ENCODE measurements at places on chromosomes 4 and X. TPM values are rescaled to one million over a fixed set of nuclear protein-coding genes. Genes with fewer than 3 reads are reported as not detected.

GRCh38 chr4:88448889-88449288 lies 8.0 kb upstream of the HERC5 start:
- DNase-seq = no peak

- DNase-seq = no peak
These were observed 50.7 kb upstream of the KIT start for GRCh38 chr4:54607067-54607466.

GRCh38 chrX:40165861-40166260 lies 68.1 kb upstream of the BCOR start:
- DNase-seq = no peak

DNA sequence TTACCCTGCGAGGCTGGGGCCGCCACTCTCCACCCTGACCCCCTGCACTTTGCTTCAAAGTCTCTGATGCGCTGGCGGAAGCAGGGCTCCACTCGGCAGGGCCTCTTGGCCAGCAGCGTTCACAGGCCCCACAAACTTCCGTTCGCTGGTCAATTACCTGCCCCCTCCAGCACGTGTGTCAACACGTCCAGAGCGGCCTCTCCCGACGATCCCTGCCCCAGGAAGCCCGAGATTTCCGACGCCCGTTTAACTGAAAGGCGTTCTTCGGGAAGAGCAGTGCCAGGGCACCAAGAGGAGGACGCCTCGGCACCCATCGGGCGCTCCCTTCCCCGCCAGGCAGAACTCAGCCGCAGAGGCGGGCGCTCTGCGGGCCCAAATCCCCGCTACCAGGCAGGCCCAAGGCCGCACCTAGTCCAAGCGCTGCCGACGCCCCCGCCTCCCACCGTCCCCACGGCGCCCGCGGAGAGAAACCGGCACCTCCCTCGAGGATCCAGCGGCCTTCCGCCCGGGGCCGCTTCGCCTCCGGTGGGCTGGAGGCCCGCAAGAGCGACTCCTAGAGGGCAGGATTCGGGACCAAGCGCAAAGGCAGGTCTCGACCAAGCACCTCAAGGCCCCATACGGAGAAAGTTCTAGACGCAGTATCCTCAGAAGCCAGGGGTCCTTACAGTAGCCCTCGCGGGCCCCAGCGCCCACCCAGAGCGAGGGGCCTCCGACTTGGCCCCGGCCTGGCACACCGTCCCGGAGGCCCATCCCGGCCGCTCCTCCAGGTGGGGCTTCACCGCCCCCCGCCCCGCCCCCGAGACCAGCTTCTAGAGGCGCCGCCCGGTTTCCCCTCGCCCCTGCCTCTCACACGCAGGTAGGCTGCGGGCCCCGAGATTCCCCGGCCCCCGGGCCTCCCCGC lies 586 bp downstream of the BCAP31 start:
- no peak for DNase-seq

Gene MTMR8
- total RNA-seq = 0.73 TPM

GRCh38 chr4:87717276-87718031 lies 67.4 kb downstream of the DMP1 start:
- DNase-seq = no peak

- no peak for DNase-seq
These were observed 4.8 kb upstream of the TENM3 start for GRCh38 chr4:182238355-182238931.

GRCh38 chrX:136806891-136807410 lies 26.2 kb upstream of the ARHGEF6 start:
- DNase-seq = no peak

DNA sequence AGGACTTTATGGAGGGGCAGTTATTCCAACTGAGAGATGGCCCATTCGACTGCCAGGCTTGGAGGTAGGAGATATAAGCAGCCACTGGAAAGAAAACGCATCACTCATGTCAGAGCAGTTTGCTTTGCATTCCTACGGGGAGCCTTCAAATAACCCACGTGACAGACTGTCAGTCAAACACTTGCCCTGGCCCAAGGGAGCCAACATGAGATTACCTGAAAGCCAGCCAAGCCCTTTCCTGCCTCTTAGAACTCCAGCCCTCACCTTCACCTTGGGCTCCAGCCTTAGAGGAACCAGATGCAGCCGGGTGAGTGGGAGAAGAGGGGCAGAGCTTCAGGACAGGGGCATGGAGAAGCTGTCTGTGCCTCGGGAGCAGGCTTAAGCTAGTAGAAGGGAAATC lies 95.3 kb upstream of the CXCL13 start:
- DNase-seq = no peak

Gene FGF13
- total RNA-seq = 1.2 TPM

GRCh38 chr4:18020145-18020670 lies 1.3 kb downstream of the LCORL start:
- DNase-seq = no peak

Gene CENPVL2
- total RNA-seq = not detected

- DNase-seq = no peak
These were observed 92.1 kb downstream of the HMX1 start for GRCh38 chr4:8779490-8779932.

DNA sequence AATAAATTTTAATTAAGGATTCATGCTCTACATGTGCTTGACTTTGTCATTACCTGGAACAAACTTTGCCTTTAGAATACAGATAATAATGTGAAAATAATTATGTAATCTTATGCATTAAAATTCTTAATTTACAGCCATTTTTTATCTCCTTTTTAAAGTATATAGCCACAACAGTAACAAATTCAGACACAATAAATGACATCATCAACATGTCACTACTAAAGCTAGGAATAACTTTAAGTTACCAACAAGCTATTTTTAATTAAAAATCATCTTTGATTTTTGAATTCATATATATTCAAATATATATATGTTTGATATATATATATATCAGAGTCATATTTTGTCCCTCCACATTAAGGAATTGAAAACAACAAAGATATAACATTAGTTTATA lies 107.7 kb downstream of the MAD2L1 start:
- no peak for DNase-seq

Gene CD38
- 0.92 TPM for total RNA-seq

Gene FMR1NB
- not detected for total RNA-seq

DNA sequence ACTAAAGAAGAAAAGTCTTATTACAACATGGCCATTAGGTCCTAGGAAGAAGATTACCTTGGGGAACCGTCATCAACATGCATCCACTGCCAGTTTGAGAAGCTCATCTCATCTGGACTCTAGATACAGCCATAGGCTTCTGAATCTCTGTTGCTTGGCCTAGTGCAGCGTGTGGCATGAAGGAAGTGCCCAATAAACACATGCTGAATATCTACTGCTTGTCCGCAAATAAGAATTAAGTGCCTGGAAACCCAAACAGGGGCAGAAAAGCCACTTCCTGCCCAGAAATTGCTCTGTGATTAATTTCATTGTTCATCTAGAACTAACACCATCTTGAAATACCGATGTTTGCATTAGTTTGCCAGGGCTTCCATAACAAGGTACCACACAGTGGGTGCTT lies 241.1 kb upstream of the KLF3 start:
- no peak for DNase-seq

Gene RBMXL3
- total RNA-seq = not detected

Gene S100P
- total RNA-seq = 2.8 TPM

DNA sequence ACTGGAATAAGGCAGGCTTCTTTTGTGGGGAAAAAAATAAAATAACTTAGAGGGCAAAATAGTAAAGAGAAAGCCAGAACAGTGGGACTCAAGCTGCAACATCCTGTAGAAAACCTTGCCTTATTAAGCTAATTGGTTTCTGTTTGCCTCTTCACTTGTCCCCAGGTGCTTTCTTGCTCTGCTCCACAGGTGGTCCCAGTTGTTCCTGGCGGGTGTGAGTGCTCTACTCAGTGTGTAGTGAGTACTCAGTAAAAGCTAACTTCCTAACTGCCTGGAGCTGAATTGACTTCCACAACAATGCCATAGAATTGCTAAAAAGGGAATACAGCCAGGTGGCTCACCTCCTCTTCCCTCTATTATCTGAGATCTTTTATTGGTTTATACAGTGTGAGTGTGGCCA lies 930.2 kb downstream of the C4orf33 start:
- no peak for DNase-seq

DNA sequence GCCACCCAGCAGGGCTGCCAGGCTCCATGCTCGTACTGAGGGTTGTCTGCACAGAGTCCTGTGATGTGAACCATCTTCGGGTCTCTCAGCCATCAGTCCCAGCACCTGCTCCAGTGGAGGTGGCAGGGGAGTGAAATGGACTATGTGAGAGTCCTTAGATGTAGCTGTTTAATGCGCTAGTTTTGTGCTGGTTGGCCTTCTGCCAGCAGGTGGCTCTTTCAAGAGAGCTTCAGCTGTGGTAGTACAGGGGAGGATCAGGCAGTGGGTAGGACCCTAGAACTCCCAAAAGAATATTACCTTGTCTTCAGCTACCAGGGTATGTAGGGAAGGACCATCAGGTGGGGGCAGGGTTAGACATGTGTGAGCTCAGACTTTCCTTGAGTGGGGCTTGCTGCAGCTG lies 1066.0 kb downstream of the GLUD2 start:
- DNase-seq = no peak

GRCh38 chr4:76969495-76969894 lies 19.9 kb downstream of the SEPTIN11 start:
- DNase-seq = no peak

Gene RNF128
- 0.32 TPM for total RNA-seq

DNA sequence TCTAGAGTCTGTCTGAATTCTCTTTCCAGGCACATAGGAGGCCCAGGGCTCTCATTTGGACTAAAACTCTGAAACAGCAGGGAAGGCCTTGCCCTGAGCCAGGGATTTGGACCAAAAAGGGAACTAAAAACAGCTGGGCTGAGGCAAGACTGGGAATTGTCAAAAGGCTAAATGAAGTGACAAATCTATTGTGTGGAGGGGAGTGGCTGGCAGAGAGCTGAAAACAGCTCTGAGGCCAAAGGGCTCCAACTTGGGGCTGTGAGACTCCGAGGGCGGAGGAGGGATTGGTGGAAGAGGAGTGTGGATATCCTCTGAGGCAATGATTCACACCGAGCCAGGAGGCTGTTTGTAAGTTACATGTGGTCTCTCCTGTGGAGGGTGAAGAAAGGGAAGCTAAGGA lies 63.2 kb downstream of the PHEX start:
- DNase-seq = no peak

GRCh38 chr4:164753873-164754488 lies at the start of gene SMIM31:
TSS of gene SMIM31 (plus strand) at chr4:164754131. CDS start at chr4:164770444, 16,313 bp downstream.
- no peak for DNase-seq

GRCh38 chr4:6116696-6117285 lies 83.6 kb downstream of the JAKMIP1 start:
- peak; percentile 22 for DNase-seq

DNA sequence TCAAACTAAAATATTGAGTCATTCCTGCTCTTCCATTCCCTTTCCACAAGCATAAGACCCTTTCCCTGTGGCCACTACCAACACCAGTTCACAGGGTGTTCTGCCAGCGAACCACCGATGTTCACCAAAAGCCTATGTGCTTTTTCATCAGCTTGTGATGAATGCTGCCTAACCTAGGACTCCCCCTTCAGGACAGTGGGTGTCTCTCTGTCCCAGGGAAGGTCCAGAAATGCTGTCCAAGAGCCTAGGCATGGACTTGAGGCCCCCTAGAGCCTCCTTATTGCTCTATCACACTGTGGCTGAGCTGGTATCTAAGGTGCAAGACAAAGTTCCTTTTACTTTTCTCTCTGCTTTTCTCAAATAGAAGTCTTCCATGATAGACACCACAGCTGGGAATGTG lies 1015.6 kb downstream of the PCDH19 start:
- DNase-seq = no peak

- no peak for DNase-seq
These were observed 51.3 kb downstream of the EMCN start for GRCh38 chr4:100466501-100466900.

DNA sequence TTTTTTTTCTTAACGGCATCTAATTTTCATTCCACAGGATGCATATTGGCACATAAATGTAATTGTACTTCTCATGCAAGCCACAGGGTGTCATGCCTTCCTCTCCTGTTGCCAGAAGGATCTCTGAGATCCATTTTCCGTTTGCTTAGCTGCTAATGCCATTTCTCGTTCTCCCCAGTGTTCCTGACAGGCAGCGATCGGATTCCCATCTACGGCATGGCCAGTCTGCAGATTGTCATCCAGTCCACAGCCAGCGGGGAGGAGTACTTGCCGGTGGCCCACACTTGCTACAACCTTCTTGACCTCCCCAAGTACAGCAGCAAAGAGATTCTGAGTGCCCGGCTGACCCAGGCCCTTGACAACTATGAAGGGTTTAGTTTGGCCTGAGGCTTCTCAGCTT lies 8.9 kb upstream of the NAP1L5 start:
- DNase-seq = no peak

DNA sequence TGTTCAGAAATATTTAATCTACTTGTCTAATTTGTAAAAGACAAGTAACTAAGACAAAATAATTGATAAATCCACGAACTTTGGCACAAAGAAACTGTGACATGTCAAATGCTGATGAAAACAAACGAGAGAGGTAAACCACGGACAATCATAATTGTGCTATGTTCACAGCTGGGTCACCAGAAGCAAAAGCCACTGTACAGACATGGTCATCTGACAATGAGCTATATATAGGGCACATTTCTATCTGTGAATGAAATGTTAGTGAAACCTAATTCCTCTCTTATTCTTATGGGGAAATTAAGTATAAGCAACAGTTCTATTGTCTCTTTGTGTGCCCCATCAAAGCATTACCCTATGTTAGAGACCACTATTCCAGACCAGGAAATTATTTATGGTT lies 444.0 kb upstream of the TRAM1L1 start:
- DNase-seq = no peak

- DNase-seq = peak; percentile 96
These were observed at the start of gene PRAF2 for GRCh38 chrX:49073601-49074575. TSS of gene PRAF2 (minus strand) at chrX:49074002. CDS start at chrX:49073987, 15 bp downstream.

DNA sequence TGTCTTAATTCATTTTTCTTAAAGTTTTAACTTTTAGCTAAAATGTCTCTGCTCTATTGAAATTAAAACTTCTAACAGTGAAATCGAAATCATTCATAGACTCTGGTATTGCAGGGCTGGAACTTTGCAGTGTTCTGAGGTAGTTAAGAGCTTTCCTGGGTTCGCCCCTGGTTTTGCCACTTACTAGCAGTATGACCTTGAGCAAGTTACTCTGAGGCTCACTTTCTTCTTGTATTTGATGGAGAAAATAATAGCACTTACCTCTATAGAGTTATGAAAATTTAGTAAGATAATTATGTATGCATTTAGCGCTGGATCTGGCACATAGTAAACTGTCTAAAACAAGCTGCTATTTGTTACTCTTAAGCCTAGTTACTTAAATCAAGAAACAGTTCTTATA lies 1.7 kb downstream of the SLAIN2 start:
- DNase-seq = no peak

GRCh38 chr4:170827562-170828274 lies 738.0 kb upstream of the AADAT start:
- DNase-seq = no peak

Gene TIMM17B
- total RNA-seq = 49.8 TPM

Data from cardiac septum (tissue), 1 donor.